ENCODE measurements at places on chromosomes 11 and 22.

- DNase-seq = no peak
Observed at GRCh38 chr11:68670208-68670992, 13.9 kb upstream of the GAL start.

- no peak for DNase-seq
Observed at GRCh38 chr11:69663326-69663725, 11.8 kb downstream of the LTO1 start.

DNA sequence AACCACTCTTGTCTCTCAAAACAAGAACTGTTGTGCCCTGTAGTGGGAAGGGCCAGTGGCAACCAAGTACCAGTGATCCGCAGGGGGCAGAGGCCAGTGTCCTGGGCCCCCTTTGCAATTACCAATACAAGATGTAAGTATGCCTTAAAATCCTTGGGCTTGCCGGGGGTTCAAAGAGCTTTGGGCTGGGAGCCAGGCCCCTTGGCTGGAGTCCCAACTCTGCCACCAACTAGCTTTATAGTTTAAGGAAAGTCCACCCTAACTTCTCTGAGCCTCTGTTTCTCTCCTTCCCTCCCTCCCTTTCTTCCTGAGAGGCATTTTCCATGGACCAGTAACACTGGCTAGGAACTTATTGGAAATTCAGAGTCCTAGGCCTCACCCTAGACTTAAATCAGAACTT, 15.5 kb downstream of the CLMP start:
- DNase-seq = no peak

DNA sequence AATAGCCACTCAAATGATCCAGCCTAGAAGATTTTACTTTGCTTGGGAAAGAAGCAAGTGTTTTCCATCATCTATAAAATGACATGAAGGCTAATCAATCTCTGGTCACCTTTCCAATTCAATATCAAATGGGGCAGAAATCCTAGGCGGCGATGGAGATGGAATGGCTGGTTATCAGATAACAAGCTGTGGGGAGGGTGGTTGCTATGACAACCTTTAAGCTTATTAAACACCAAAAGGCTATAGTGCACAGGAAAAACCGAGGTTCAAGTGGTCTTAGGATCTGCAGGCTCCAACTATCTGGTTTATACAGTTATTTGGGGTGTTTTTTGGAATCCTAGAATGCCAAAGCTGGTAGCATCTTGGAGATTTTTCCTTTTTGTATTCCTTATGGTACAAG, 13.9 kb upstream of the BSX start:
- no peak for DNase-seq

GRCh38 chr22:35971456-35972119, 57.0 kb downstream of the RBFOX2 start:
- DNase-seq = no peak

DNA sequence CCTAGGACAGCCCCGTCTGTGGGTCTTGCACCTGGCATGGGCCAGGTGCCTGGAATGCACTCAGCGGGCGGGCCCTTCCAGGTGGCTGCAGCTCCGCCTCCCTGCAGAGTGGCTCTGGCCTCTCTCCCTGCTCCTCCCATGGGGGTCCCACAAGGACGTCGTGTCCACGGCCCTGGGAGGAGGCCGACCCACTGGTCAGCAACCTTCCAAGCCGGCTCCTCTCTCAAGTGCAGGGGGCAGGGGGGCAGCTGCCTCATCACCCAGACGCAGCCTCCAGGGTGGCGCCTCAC, 41.9 kb downstream of the CERK start:
- DNase-seq = no peak

DNA sequence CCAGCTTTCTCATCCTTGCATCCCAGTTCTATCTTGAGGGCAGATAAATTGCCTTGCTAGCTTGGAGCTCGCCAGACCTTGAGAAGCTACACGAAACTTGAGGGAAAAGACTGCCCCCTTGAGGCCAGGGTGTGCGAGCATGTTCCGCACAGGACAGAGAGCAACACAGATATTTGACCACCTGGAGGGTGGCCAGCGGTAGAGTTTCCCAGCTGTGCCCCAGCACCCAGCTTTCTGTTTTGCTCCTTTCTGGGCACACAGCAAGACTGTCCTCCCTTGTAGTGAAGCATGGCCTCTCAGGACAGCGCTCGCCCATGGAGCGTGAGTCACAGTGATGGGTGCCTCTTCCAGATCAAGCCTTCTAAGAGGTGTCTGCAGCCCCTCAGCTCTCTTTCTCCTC, 23.5 kb downstream of the SPATA19 start:
- no peak for DNase-seq
